ENCODE measurements at places on chromosomes 1 and 21. TPM values are rescaled to one million over a fixed set of nuclear protein-coding genes. Genes with fewer than 3 reads are reported as not detected.

Gene ADORA3
- 10.5 TPM for total RNA-seq

DNA sequence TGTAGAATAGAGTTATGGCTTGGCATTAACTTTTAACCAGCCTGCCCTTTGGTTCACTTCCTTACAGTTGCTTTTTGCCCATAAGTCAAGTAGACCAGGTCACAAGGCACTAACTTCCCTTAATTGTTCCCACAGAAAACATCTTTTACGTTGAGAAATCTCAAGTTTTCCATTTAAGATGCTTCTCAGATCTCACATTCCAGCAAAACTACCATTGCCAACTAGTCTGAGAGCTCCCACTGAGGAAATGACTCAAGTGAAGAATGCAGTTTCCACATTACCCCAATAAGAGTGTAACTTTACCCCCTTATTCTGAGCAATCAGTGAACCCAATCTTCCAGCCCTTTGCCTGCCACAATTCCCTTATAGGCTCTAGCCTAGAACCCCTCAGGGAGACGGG lies 502.2 kb upstream of the OLFM3 start:
- no peak overlapping the region for H3K27ac ChIP-seq
- H3K27me3 ChIP-seq = no peaks in the 10 kb centered on the region
- H3K4me3 ChIP-seq = no peak overlapping the region
- H3K4me1 ChIP-seq = no peaks in the 10 kb centered on the region
- no peak for ATAC-seq
- H3K36me3 ChIP-seq = no peaks in the 10 kb centered on the region

Gene RCC2
- total RNA-seq = 21.3 TPM

Gene IL6R
- total RNA-seq = 51.7 TPM

- no peak overlapping the region for H3K4me3 ChIP-seq
- no peaks in the 10 kb centered on the region for H3K4me1 ChIP-seq
- H3K27ac ChIP-seq = no peak overlapping the region
- no peak for ATAC-seq
Measured at GRCh38 chr1:154657556-154657955, 49.6 kb upstream of the ADAR start.

DNA sequence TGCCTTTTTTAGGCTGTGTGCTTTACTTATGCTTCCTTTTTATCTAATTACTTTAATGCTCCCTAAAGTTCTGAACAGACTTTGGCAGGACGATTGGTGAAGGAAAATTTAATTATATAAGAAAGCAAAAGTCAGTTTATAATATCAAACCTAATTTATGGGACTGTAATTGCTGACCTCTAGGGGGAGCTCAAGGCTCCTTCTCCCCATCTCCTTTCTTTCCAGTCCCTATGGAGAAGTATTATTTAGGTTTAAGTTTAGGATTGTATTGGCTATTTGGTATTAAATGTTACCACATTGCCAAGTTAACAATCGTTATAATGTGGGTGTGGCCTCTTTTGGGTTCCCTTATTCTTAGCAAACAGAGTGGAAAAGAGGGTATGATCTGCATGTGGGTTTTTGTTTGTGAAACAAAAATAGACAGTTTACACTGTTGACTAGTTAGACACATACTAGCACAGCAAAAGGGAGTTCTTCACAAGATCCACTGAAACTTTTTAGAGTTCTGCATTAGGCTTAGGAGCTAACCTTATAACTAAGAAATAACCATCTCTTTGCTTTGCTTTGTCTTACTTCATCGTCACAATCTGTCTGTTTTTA lies 48.2 kb upstream of the TNFSF4 start:
- no peaks in the 10 kb centered on the region for H3K36me3 ChIP-seq
- H3K27me3 ChIP-seq = no peaks in the 10 kb centered on the region
- H3K27ac ChIP-seq = no peak overlapping the region
- no peak for ATAC-seq
- H3K4me1 ChIP-seq = no peaks in the 10 kb centered on the region

GRCh38 chr1:217599154-217599553 lies 31.7 kb downstream of the GPATCH2 start:
- ATAC-seq = no peak
- no peaks in the 10 kb centered on the region for H3K27me3 ChIP-seq
- H3K4me3 ChIP-seq = no peak overlapping the region
- peaks cover 12% of the 10 kb centered on the region for H3K36me3 ChIP-seq

DNA sequence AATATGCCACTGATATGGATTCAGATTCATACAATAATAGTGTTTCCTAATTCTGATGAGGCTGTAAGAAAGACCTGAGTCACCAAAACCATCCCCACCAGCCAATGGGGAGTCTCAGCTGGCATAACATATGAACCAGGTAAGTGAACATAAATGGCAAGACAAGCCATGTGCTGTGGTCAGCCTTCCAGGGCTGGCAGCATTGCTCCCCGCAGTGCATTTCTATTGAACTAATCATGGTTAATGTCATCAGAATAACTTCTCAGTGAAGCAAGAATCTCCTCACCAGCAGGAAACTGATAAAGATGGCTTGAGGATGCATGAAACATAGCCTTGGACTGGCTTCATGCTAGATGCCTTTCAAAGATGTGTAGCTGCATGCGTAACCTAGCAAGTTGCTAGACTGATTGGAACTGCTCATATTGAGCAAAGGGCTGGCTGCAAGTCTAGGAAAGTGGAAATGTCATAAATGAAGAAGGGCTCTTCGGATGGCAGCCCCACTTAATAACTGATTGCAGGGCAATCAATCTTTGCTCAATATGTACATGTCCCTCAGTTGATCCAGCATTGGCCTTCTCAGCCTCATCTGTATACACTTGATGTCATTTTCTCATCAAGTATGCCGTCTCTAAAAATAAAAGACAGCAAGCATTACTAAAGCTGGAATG lies 88.0 kb downstream of the NTNG1 start:
- ATAC-seq = no peak
- no peaks in the 10 kb centered on the region for H3K36me3 ChIP-seq
- no peaks in the 10 kb centered on the region for H3K4me1 ChIP-seq

Gene MATN1
- not detected for total RNA-seq

DNA sequence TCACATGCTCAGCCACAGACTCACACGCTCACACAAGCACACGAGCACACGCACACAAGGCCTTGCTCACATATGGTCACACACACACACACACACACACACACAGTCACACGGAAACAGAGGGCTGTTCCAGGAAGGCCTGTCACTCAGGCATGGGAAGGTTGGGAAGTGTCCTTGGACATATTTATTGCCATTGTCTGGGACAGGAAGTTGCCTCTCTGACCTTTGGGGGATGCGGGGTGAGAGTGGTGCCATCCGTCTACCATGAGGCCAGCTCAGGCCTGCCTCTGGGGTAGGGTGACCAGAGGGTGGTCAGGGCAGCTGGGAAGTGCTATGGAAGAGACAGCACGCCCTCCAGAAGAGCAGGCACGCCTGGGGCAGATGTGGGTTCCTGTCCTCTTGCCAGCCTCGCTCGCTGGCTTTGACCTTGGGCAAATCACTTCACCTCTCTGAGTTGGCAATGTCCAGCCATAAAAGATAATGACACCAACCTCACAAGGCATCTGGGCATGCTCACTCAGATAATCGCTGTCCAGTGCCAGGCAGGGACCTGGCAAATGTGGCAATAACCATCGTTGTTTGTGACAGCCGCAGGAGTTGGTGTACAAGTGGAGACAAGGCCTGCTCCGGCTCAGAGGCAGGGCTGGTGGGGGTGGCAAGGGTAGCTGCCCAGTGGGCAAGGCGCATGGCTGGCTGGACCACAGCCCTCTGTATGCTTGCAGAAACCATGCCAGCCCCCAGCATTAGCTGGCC lies 8.0 kb upstream of the GUCA2A start:
- peaks cover 8% of the 10 kb centered on the region for H3K36me3 ChIP-seq
- H3K27ac ChIP-seq = no peak overlapping the region
- no peak overlapping the region for H3K4me3 ChIP-seq
- ATAC-seq = peak; percentile 27
- no peaks in the 10 kb centered on the region for H3K4me1 ChIP-seq

Gene ARTN
- total RNA-seq = not detected

DNA sequence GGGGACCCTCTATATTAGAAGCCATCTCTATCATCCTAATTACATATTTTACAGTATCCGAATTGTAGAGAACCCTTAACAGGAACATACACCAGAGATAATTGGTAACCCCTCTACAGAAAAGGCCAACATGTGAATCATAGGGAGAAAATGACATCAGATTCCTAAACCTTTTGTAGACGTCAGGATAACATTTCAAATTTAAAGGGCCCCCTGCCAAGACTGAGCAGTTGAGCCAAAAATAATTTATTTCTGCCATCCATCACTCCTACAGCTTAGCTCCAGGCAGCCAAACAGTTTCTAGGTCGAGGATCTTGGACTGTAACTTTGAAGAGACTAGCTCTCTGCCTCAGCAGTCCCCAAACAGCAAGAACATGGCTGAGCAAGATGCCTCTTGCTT lies 21.2 kb downstream of the ZNF697 start:
- H3K36me3 ChIP-seq = peaks cover 40% of the 10 kb centered on the region
- no peak overlapping the region for H3K27ac ChIP-seq
- peak; percentile 30 for ATAC-seq
- no peak overlapping the region for H3K4me3 ChIP-seq

DNA sequence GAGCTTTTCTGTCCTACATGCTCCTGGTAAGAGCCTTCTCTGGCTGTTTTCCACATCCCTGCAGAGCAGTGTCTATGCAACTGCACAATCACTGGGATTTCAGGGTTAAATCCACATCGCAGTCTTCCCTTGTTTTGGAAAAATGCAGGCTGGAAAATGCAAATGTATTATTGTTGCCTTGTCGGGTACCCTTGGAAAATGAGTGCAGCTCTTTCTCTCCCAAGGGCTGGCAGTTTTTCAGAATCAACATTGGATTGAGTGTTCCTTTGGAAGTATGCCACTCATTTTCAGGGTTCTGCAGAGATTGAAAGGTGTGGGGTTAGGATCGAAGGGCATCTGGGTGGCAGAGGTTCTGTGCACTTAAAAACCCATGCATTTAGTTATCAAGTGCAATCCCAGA lies 3.2 kb downstream of the NOS1AP start:
- no peak overlapping the region for H3K27ac ChIP-seq
- ATAC-seq = no peak
- H3K27me3 ChIP-seq = peaks cover 5% of the 10 kb centered on the region
- H3K4me3 ChIP-seq = no peak overlapping the region
- no peaks in the 10 kb centered on the region for H3K4me1 ChIP-seq
- H3K36me3 ChIP-seq = no peaks in the 10 kb centered on the region

DNA sequence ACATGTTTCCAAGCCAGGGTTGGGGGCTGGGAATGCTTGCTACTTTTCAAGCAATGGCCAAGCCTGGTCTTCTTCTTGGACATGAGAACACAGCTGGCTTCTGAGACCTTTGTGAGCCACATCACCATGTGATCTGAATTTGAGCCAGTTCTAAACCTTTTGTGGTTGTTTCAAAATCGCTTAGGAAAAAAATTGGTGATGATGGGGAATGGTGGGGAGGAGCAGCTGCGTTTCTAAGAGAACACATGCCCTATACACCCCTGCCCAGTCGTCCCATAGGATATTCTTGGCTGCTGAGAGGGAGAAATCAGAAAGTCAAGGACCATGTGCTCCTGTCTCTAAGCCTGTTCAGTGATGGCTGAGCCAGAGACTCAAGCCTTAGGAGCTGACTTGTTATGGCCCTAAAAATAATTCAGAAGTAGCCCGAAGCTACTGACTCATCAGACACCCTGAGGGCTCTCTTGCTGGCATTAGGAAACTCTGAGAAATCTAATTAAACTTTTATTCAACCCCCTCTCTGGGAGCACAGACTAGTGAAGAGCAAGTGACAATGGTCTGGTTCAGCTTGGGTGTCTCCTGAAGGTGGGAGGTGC lies 30.5 kb downstream of the CCDC185 start:
- ATAC-seq = no peak
- no peaks in the 10 kb centered on the region for H3K4me1 ChIP-seq
- H3K27ac ChIP-seq = no peak overlapping the region
- H3K4me3 ChIP-seq = no peak overlapping the region
- H3K27me3 ChIP-seq = no peaks in the 10 kb centered on the region
- H3K36me3 ChIP-seq = no peaks in the 10 kb centered on the region

GRCh38 chr21:41110664-41111063 lies 57.3 kb upstream of the BACE2 start:
- H3K4me1 ChIP-seq = peaks cover 7% of the 10 kb centered on the region
- ATAC-seq = no peak
- no peak overlapping the region for H3K27ac ChIP-seq
- H3K4me3 ChIP-seq = no peak overlapping the region

GRCh38 chr1:71733121-71733520 lies 549.2 kb downstream of the NEGR1 start:
- H3K27ac ChIP-seq = no peak overlapping the region
- H3K36me3 ChIP-seq = no peaks in the 10 kb centered on the region
- no peaks in the 10 kb centered on the region for H3K4me1 ChIP-seq
- no peaks in the 10 kb centered on the region for H3K27me3 ChIP-seq

GRCh38 chr1:208557723-208558094 lies 313.5 kb upstream of the PLXNA2 start:
- H3K4me3 ChIP-seq = no peak overlapping the region
- no peaks in the 10 kb centered on the region for H3K27me3 ChIP-seq
- H3K4me1 ChIP-seq = no peaks in the 10 kb centered on the region
- H3K27ac ChIP-seq = no peak overlapping the region
- no peaks in the 10 kb centered on the region for H3K36me3 ChIP-seq

GRCh38 chr1:192024881-192025280 lies 133.4 kb upstream of the RGS18 start:
- no peaks in the 10 kb centered on the region for H3K27me3 ChIP-seq
- H3K4me1 ChIP-seq = no peaks in the 10 kb centered on the region
- no peaks in the 10 kb centered on the region for H3K36me3 ChIP-seq
- no peak overlapping the region for H3K4me3 ChIP-seq

Gene LENEP
- total RNA-seq = not detected

GRCh38 chr1:15680561-15681348 lies 3.4 kb upstream of the PLEKHM2 start:
- H3K27me3 ChIP-seq = no peaks in the 10 kb centered on the region
- peak overlapping the region; percentile 99 for H3K27ac ChIP-seq
- H3K36me3 ChIP-seq = no peaks in the 10 kb centered on the region
- no peak overlapping the region for H3K4me3 ChIP-seq
- ATAC-seq = peak; percentile 70

GRCh38 chr1:112520166-112520565 lies 11.4 kb downstream of the WNT2B start:
- no peaks in the 10 kb centered on the region for H3K36me3 ChIP-seq
- H3K4me1 ChIP-seq = peaks cover 3% of the 10 kb centered on the region
- no peak for ATAC-seq
- no peak overlapping the region for H3K4me3 ChIP-seq

DNA sequence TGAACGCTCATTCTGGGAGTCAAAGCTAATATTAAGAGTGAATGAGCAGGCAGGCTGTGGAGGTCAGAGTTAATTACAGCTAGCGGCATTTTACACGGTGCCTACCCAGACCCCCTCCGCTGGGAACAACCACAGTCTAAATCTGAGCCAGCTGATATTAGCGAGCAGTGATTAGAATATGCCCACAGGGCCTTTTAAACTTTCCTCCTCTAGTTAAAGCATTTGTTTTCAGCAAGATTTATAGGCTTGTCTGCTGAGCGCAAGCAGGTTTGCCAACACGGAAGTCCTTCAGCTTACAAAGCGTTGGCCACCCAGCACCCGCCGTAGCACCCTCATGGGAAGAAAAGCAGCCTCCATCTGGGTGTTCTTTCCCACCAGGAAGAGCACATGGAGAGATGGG lies 72.1 kb downstream of the LMX1A start:
- peaks cover 61% of the 10 kb centered on the region for H3K27me3 ChIP-seq
- no peaks in the 10 kb centered on the region for H3K4me1 ChIP-seq
- no peaks in the 10 kb centered on the region for H3K36me3 ChIP-seq
- no peak overlapping the region for H3K4me3 ChIP-seq
- no peak for ATAC-seq
- H3K27ac ChIP-seq = no peak overlapping the region

All from gastroesophageal sphincter (tissue), 4 donors.